ENCODE measurements at places on chromosomes 1 and 21.

- DNase-seq: no peak
These were observed 14.9 kb downstream of the ODF2L start for GRCh38 chr1:86381223-86381622.

GRCh38 chr1:1161683-1162079, 12.0 kb upstream of the TTLL10 start:
- DNase-seq: no peak

DNA sequence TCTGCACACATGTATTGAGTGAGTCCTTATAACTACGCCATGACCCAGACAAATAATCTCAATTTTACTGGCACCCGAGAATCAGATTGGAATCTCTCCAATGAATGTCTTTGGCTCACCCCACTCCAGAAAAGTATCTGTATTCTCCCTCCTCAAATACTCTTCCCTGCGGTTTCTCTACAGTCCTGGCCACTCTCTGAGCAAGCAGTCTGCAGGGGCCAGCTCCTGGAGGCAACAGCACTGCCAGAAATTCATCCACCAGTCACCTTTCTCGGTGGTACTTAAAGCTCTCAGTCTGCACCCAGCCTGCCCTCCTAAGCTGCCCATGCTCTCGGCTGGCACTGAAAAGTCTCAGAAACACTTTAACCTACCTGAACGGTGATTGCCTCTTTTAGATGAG, 16.1 kb upstream of the LYST start:
- no peak for DNase-seq

DNA sequence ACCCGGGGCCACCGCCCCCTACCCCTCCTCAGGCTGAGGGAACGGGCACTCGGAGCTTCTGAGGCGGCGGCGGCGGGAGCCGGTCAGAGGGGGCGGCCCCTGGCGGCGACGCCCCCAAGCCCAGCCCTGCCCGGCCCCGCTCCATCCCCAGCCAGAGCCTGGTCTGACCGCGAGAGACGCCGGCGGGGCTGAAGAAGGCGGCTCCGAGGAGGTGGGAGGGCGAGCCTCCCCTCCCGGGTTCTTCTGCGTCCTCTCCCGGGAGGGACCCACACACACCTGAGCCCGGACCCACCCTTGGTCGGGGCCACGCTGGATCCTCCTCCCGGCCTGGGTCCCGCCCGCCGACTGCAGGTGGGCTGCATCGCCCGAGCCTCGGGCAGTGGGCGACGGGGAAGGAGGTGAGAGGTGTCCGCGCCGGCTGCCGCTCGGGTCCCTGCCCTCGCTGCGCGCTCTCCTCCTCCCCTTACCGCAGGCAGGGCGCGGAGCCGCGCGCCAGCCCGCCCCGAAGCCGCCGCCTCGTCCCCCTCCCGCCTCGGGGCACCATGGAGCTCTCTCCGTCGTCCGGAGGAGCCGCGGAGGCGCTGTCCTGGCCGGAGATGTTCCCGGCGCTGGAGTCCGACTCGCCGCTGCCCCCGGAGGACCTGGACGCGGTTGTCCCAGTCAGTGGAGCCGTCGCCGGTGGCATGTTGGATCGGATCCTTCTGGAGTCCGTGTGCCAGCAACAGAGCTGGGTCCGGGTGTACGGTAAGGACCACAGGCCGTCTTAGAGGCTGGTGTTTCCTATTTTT, at the start of gene RASAL2:
Gene RASAL2 (plus strand): TSS at position 154 of the 788 bp plus-strand sequence. CDS start 389 bp downstream, at position 543.
- no peak for DNase-seq

- DNase-seq: no peak
These were observed 6.9 kb downstream of the PTPRF start for GRCh38 chr1:43537423-43538142.

DNA sequence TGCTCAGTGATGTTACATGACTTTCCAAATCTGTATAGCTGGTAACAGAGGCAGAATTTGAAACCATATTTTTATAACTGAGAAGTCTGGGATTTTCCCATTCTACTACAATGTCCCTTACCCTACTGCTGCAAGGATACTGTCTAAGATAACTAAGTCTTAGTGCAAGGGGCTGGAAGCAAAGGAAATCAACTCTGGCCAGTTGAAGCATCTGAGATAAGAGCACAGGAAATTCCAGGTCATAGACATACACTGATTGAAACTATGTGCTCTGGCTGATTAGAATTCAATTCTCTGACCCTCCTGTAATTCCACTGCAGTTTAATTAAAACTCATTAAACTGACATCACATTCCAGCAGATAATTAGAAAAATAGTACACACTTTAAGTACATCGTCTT, 267.7 kb upstream of the C1orf87 start:
- no peak for DNase-seq

DNA sequence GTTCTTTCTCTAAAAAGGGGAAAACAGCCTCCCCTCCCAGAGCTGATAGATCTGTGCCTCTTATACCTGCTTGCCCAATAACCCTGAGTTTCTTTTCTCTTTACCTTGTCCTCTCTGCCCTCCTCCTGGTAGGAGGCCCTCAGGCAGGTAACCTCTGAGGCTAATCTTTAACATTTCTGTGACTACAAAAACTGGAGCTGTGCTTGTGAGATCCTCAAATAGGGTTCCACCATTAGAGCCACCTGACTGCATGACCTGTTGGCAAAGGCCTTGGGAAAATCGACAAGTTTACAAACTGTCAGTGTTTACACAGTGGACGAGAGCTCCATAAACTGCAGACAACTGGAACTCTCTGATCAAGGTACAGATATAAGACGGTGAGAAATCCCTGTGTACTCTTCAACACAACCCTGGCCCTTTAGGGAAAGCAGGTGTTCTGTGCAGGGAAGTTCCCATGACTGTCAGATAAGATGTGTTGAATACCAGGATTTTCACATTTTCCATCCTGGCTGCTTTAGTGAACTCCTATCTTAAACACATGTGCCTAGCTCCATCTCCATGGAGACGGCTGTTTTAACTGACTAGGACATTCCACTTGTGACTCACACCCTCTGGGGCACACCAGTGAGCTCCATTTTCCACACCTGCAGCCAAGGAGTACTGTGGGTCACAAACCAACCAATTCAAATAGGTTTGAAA, 38.3 kb downstream of the ECE1 start:
- DNase-seq: no peak

- no peak for DNase-seq
These were observed 239.4 kb downstream of the BACH1 start for GRCh38 chr21:29538115-29538514.

DNA sequence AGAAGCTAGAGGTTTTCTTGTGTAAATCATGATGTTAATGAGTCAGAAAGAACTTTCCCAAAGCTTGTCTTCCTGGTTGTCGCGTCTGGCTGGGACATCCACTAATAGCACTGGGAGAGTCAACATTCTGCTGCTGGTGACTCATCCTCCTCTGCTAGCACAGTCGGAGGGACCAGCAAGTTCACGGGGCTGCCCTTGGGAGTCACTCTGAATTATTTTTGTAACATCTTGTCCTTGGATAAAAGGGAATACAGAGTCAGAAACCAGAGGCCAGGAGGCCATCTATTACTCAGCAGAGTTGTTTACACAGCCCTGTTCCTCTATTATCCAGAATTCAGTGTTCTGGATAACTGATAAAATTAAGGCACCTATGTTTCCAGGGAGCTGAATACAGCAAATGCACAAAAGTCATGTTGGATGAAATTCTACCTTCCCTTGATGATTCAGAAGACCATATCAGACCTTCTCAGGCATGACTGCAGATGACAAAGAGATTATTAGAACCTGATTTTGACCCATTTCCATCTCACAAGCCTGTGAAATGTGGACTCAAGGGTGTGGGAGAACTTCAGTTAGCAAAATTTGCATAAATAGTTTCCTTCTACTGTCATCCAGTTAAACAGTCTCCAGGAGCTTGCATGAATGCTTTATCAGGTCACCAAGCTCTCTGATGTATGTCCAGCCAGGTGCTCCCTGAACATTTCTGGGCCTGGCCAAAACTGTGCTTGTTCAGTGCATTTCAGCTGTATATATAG, 68.1 kb downstream of the JAK1 start:
- DNase-seq: no peak

DNA sequence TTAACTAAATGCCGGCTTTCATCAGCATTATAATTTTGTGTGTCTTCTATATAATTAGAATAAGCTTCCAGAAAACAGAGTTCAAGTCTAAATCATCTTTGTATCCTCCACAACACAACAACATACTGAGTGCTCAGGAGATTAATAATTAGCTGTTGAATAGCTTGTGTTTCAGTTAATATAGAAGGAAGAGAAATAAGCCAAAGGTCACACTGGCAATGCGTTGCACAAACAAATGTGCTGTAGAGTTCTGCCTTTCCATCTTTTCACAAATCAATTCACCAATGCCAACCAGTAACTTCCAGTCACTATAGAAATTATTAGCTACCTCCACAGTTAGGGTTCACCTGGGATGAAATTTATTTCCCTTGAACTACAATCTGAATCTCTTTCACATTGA, 132.0 kb downstream of the LMX1A start:
- no peak for DNase-seq

DNA sequence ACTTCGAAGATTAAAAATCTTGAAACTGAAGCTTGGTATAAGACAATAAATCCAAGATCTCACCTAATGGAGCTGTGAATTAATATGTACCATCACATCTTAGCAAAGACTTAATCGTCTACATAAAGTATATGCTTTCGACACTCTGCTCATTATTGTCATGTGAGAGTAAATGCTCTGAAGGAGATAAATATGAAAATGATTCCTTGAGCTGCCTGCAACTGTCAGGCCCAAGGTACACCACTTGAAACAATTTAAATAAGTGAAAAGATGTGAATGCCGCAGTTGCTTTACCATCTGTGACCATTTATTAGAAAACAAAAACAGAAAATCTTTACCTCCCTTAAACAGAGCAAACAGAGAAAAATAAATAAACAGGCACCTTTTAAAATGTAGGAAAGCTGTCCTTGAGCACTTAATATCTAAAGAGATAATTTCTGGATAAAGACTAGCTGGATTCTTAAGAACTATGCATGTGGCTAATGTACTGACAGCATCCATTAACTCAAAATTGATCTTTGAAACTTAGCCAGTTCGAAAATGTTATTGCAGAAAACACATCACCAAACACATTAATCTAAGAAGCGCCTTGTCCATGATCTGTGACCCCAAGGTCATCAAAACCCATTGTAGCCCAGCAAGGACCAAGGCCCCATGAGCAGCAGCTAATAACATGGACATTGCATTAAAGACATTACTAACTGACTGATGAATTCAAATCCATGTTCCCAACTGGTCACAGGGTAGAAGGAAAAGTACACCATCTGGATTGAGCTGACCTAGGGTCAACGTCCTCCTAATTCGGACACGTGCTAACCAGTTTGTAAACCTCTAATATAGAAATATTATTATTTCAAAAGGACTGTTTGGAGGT, 18.3 kb upstream of the KRTAP7-1 start:
- DNase-seq: no peak

DNA sequence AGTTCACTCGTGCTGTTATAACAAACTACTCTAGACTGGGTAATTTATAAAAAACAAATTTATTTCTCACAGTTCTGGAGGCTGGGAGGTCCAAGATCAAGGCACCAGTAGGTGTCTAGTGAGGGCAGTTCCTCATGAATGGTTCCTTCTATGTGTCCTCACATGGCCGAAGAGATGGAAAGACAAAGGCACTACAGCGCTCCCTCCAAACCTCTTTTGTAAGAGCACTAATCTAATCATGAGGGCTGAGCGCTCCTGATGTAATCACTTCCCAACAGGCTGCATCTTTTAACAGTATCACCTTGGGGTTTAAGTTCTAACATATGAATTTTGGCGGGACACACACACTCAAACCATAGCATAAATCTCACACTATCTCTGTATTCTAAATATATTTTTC, 54.0 kb upstream of the KANK4 start:
- no peak for DNase-seq

DNA sequence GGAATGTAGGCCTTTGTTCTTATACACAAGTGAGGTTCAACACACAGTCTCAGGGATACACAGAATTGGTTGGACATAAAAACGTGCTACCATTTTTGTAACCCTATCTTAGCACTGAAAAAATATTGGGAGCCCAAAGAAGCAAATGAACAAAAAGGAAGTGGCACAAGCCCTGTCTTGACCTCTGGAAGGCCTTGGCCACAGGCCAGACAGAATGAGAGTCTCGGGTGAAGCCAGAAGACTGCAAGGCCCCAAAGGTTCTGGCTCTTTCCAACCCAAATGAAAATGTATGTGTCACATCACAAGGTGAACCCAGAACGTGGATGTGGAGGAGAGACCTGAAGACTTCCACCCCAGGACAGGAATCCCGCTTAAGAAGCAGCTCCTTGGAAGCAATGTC, 57.3 kb downstream of the PGBD5 start:
- DNase-seq: no peak

DNA sequence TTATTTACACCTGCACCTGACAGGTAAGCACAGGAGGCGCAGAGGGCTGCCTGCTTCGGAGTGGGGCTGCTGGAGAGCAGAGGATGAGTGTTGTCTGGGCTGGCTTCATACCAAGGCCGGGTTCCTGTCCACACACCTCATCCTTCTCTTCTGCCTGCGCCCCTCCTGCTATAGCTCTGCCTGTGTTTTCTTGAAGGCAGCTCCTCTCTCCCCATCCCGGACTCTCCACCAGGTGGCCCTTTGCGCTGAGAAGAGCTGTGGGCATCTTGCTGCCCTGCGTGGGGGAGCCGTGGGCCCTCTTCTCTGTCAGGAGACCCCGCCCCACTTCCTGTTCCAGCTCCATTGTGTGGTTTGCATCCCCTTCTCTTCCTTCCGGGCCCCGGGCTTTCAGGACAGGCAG, 35.0 kb downstream of the ARHGEF10L start:
- DNase-seq: no peak

- DNase-seq: no peak
These were observed 550 bp downstream of the ARHGEF16 start for GRCh38 chr1:3454811-3455618.

DNA sequence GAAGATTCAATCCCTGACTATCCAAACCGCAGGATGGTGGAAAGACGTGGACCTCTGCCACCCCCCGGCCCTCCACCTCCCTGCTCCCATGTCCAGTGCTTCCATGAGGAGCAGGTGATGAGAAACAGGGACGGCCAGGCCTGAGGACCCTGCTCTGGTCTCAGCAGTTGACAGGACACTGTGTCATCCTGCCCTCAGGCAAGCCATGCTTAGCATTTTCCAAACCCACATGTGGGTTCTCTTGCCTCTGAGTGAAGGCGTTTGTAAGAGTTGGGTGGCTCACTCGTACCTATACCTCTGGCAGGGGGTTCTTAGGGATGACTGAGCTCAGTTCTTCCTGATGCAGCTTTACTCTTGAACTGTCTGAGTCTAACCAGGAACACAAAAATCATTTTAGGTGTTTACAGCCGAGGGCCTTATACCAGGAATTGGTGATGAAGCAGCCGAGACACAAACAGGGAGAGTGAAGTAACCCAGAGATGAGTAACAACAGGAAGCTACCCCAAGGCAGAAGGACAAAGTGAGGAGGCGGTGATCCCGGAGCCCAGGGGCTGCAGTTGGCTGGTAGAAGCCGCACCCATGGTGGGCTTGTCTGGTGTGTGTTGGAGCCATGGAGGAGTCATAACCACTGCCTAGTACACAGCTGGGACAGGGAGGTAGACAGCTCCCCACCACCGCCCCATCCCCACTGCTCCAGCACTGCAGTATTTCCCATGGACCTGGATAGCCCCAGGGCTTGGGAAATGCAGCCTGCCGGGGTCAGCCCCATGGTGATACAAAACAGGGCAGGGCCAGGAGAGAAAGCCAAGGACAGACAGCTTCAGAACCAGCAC, 21.4 kb downstream of the MYBPH start:
- no peak for DNase-seq

GRCh38 chr1:110606657-110607535, 738 bp upstream of the KCNA2 start:
- DNase-seq: no peak

GRCh38 chr1:164498792-164499191, 60.2 kb upstream of the PBX1 start:
- no peak for DNase-seq

GRCh38 chr1:213274140-213274539, 223.1 kb downstream of the RPS6KC1 start:
- no peak for DNase-seq

Data from stimulated activated CD8-positive, alpha-beta memory T cell treated with anti-CD3 and anti-CD28 coated beads, Interleukin-4, amount 100 ng/mL, for 4 hours (primary cell).